Esophagus squamous epithelium (tissue), 5 donors: ENCODE measurements at places on chromosomes 1 and 21. TPM values are rescaled to one million over a fixed set of nuclear protein-coding genes. Genes with fewer than 3 reads are reported as not detected.

RERE gene
- 28.1 TPM for total RNA-seq

RIMS3 gene
- 2.5 TPM for total RNA-seq

PGLYRP4 gene
- 4.2 TPM for total RNA-seq

VTCN1 gene
- total RNA-seq = 1.9 TPM

DNA sequence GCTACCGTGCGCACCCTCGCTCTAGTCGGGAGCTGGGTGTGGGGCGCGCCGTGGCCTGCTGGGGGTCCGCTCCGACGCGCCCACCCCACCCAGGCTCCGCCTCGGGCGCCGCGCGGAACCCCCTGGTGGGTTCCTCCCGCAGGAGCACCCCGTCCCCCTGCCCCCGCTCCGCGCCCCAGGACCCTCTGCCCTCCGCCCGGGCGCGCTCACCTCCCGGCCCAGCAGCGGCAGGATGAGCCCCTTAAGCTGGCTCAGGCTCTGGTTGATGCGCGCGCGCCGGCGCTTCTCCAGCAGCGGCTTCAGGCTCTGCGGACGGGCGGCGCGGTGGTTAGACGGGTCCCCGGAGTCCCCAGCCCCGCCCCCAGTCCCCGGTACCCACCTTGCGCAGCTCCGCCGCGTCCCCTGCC lies 319 bp downstream of the HES2 start:
- peak overlapping the region; percentile 66 for H3K27ac ChIP-seq
- no peaks in the 10 kb centered on the region for H3K36me3 ChIP-seq
- H3K4me3 ChIP-seq = peak overlapping the region; percentile 51
- H3K4me1 ChIP-seq = peaks cover 67% of the 10 kb centered on the region
- DNase-seq = no peak

DNA sequence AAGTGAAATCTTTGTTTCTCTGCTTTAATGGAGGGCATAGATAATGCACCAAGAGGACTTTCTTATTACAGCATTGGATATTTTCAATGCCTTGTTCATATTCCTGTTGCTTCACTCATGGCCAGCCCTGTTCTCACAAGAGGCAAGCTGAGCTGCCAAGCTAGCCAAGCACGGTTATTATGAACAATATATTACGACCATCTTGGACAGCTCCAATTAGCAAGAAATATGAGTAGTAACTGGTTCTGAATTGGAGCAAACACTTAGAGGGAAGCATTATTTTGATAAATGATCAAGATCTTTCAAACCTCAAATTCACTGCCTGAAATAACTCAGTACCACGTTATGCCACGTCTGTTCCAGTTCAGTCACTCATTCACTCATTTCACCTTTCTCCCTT lies 159.8 kb downstream of the SETD4 start:
- no peaks in the 10 kb centered on the region for H3K36me3 ChIP-seq
- no peak for DNase-seq
- no peaks in the 10 kb centered on the region for H3K27me3 ChIP-seq
- no peak overlapping the region for H3K4me3 ChIP-seq
- no peak overlapping the region for H3K27ac ChIP-seq

GRCh38 chr1:149896575-149896974 lies 2.8 kb upstream of the BOLA1 start:
- no peak overlapping the region for H3K4me3 ChIP-seq
- peaks cover 7% of the 10 kb centered on the region for H3K4me1 ChIP-seq
- H3K27ac ChIP-seq = no peak overlapping the region
- DNase-seq = no peak
- H3K27me3 ChIP-seq = no peaks in the 10 kb centered on the region

DNA sequence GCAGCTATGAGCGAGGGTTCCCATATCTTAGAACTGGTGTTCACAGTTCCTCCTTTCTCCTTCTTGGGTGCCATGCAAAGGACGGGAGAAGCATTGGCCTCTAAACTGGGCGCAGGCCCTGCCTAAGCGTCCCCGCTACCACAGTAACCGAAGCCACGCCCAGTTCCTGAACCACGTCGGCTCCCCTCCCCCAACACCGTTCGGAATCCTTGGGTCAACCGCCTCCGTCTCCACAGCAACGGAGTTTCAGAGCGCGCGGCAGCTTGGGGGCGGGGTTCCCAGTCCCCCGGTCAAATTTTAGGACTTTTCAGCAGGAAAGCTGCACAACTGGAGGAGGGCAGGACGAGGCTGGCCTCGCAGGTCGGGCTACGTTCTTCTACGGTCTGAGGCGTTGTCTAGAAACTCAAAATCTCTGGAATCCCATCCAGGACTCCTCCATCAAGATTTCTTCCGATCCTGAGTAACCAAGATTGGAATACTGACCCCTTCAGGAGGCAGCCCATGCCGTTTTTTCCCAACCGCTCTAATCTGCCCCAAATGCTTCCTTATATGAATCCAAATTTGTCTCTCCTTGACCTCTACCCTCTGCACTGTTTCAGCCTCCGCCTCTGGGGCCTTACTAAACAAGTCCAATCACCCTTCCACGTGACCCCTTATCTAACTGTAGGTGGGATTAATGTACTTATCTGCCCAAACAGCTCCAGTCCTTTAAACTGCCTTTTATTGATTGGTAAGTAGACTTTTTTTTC lies at the start of gene SPAG17:
Gene SPAG17 (minus strand): TSS at position 145 of the 749 bp plus-strand sequence. CDS start 71 bp downstream, at position 74.
- H3K4me1 ChIP-seq = peaks cover 20% of the 10 kb centered on the region
- H3K4me3 ChIP-seq = peak within 1 kb of the TSS; percentile 60
- no peaks in the 10 kb centered on the region for H3K36me3 ChIP-seq
- no peaks in the 10 kb centered on the region for H3K27me3 ChIP-seq
- DNase-seq = no peak

DNA sequence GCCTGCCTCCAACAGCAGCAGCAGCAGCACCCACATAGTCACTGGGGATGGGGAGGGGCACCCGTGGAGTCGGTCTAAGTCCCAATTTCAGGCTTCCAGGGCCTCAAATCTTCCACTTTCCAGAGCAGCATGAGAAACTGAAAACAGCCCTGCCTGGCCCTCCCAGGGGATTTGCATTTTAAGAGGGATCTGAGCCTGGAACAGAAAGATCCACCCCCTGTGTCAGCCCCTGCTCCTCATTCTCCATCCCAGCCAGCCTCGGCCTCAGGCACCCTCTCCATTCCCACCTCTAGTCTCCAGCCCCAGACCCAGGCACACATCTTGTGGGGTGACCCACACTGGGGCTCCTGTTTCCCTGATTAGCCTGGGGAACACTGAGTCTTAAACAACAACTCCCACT lies 51.8 kb downstream of the FBXO2 start:
- H3K27me3 ChIP-seq = no peaks in the 10 kb centered on the region
- no peaks in the 10 kb centered on the region for H3K4me1 ChIP-seq
- no peaks in the 10 kb centered on the region for H3K36me3 ChIP-seq

DNA sequence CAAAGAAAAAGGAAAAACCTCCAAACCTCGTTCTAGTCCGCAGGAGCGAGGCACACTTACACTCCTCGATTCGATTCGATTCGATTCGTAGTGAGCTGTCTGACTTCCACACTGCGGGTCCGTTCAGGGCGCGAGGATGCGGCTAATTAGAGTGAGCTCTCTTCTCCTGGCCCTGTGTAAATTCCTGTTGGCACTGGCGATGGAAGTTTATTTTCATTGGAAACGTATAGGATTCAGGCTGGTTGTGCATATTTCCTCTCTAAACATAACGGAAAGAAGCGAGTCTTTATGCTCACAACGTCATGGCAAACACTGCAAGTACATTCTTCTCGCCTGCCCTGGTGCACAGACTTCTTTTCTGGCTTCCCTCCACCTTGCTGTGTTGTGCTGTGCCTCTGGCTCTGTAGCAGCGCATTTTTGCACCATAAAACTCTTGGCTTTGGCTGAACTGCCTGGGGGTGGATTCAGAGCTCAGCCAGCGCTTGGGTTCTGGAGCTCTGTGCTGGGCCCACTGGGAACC lies 2.7 kb downstream of the HUNK start:
- H3K4me3 ChIP-seq = no peak overlapping the region
- no peak overlapping the region for H3K27ac ChIP-seq
- H3K27me3 ChIP-seq = peaks cover 81% of the 10 kb centered on the region
- no peaks in the 10 kb centered on the region for H3K36me3 ChIP-seq
- peaks cover 57% of the 10 kb centered on the region for H3K4me1 ChIP-seq

DNA sequence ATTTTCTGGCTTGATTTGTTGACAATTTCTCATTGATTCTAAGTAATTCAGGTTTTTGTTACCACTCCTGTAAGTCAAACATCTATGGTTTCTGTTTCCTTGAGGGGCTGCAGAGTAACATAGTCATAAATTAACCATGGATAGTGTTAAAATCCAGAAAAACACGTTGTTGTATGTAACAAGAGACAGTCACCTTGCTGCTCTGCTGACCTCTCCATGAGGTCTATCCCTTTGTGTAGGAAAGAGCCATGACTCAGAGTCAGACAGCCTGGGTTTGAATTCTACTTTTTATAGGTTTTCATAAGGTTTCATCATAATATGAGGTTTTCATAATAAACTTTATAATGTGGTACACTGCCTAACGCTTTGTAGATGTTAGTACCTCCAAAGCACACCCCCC lies 27.6 kb upstream of the NBL1 start:
- DNase-seq = no peak
- H3K4me3 ChIP-seq = no peak overlapping the region
- peak overlapping the region; percentile 1 for H3K27ac ChIP-seq

FRRS1 gene
- 23.8 TPM for total RNA-seq

- no peaks in the 10 kb centered on the region for H3K36me3 ChIP-seq
- H3K4me3 ChIP-seq = no peak overlapping the region
- H3K27me3 ChIP-seq = no peaks in the 10 kb centered on the region
- DNase-seq = no peak
- H3K4me1 ChIP-seq = peaks cover 4% of the 10 kb centered on the region
- no peak overlapping the region for H3K27ac ChIP-seq
Observed at GRCh38 chr21:41217671-41218385, 49.9 kb downstream of the BACE2 start.

DNA sequence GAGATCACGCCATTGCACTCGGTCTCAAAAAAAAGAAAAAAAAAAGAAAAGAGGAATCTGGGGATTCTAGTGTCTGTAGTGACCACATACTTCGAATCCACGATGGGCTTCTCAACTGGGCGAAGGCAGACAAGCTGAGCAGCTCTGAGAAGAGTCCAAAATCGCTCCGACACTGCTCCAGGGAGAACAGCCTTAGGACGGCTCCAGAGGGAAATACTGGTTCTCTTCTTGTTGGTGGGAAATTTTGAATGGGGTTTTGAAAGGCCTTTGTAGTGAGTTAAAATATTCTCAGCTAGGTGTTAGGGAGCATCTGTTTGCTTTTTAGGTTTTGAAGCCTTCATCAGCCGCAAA lies 18.3 kb upstream of the HJV start:
- no peaks in the 10 kb centered on the region for H3K36me3 ChIP-seq
- no peaks in the 10 kb centered on the region for H3K27me3 ChIP-seq
- no peaks in the 10 kb centered on the region for H3K4me1 ChIP-seq
- no peak overlapping the region for H3K27ac ChIP-seq
- DNase-seq = no peak

DNA sequence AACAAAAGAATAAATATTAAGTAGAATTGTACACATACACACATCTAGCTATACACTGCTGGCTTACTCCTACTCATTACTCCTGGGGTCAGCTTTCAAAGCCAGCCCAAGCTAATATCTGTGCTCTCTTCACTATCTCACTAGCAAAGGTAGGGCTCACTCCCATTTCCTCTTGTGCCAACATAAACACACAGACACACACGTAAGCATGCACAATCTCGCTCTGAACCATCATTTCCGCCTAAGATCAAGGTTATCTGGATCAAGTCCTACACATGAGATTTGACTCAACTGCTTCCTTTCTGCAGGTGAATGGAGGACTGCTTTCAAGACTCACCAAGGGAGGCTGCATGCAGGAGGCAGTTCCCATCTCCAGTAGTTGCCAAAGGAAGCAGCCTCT lies 28.8 kb upstream of the MTMR11 start:
- H3K4me3 ChIP-seq = no peak overlapping the region
- peaks cover 3% of the 10 kb centered on the region for H3K4me1 ChIP-seq
- H3K27ac ChIP-seq = no peak overlapping the region
- no peak for DNase-seq
- H3K27me3 ChIP-seq = no peaks in the 10 kb centered on the region
- H3K36me3 ChIP-seq = peaks cover 5% of the 10 kb centered on the region

- no peaks in the 10 kb centered on the region for H3K4me1 ChIP-seq
- no peak for DNase-seq
- no peak overlapping the region for H3K4me3 ChIP-seq
- no peaks in the 10 kb centered on the region for H3K36me3 ChIP-seq
- no peak overlapping the region for H3K27ac ChIP-seq
Observed at GRCh38 chr21:16569679-16570078, 839.9 kb downstream of the USP25 start.

GRCh38 chr1:79037085-79037484 lies 30.6 kb upstream of the ADGRL4 start:
- DNase-seq = no peak
- no peaks in the 10 kb centered on the region for H3K4me1 ChIP-seq
- H3K36me3 ChIP-seq = no peaks in the 10 kb centered on the region
- no peak overlapping the region for H3K27ac ChIP-seq
- H3K4me3 ChIP-seq = no peak overlapping the region

DNA sequence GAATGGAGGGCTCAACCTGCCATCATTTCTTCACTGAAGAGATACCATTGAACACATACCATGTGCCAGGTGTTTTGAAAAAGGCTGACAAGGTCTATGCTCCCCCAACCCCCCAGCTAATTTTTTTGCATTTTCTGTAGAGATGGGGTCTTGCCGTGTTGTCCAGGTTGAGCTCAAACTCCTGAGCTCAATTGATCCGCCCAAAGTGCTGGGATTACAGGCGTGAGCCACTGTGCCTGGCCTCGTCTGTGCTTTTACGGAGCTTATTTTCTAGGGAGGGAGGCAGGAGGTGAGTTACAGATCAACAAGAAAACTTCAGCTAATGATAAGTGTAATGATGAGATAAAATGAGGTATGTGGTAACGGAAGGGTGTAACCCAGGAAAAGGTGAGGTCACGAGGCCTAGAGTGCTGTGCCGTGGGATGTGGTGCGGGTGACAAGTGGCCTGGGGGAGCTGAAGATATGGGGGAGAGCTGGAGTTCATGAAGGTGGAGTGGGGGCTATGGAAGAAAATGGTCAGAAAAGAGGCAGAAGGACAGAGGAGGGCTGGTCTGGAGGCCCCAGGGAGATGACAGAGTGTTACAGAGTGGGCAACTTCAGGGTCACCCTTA lies 28.2 kb downstream of the FAAH start:
- H3K27me3 ChIP-seq = no peaks in the 10 kb centered on the region
- H3K4me3 ChIP-seq = no peak overlapping the region
- H3K36me3 ChIP-seq = no peaks in the 10 kb centered on the region
- no peak for DNase-seq
- H3K4me1 ChIP-seq = no peaks in the 10 kb centered on the region

SLC1A7 gene
- total RNA-seq = 0.57 TPM

GRCh38 chr1:232553809-232554208 lies 76.1 kb downstream of the SIPA1L2 start:
- no peaks in the 10 kb centered on the region for H3K36me3 ChIP-seq
- H3K4me3 ChIP-seq = no peak overlapping the region
- H3K27me3 ChIP-seq = no peaks in the 10 kb centered on the region

DNA sequence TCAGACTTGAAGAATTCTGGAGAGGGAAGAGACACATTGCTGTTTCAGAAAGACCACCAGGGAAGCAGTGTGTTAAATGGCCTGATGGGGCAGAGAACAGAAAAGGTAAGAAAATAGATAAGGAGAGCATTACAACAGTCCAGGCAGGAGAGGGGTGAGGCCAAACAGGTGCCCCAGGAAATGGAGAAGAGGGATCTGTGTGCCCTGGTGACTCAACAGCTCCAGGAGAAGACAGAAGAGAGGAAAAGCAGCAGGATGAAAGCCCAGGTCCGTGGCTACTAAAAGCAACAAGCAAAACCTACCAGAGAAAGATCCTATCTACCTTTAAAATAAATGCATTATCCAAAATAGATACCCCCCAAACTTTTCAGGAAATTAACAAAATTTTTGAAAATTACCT lies 9.2 kb downstream of the TP53BP2 start:
- peaks cover 30% of the 10 kb centered on the region for H3K4me1 ChIP-seq
- no peaks in the 10 kb centered on the region for H3K27me3 ChIP-seq
- H3K27ac ChIP-seq = peak overlapping the region; percentile 32

LAPTM5 gene
- total RNA-seq = 6.3 TPM

ZCCHC17 gene
- total RNA-seq = 11.5 TPM
